ENCODE measurements at places on chromosomes 5 and 9. TPM values are rescaled to one million over a fixed set of nuclear protein-coding genes. Genes with fewer than 3 reads are reported as not detected.

Gene PSD2
- under 0.01 TPM for total RNA-seq

Gene FOXD1
- total RNA-seq: 72.4 TPM

Gene PCDHGB2
- 0.65 TPM for total RNA-seq

Gene TMOD1
- total RNA-seq: 0.13 TPM

Gene CAMK2A
- total RNA-seq: not detected

Gene MAP3K1
- total RNA-seq: 23.8 TPM

Gene SOWAHA
- 0.16 TPM for total RNA-seq

Gene DYNC2I2
- 103 TPM for total RNA-seq

Measured in mesangial cell (primary cell).